Fibroblast of skin of abdomen (primary cell): ENCODE measurements at places on chromosomes 13 and 19.

DNA sequence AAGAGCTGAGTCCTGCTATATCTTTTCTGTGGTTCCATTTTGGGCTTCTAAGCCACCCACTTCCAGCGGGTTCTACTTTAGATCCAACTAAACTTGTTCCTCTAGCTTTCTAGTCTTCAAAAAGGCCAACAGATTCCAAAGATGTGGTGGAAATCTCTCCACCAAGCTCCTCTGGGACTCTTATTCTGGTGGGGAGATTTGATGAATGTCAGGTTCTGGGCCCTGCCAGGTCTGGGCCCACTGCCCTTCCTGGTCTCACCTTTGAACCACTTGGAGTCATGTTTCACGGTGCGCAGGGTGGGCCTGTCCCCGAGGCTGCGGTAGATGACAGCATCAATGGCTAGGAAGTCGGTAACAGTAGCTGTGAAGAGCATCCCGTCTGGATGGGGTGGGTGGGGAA is 4.8 kb downstream of the SEMA6B start:
- DNase-seq, result no peak

DNA sequence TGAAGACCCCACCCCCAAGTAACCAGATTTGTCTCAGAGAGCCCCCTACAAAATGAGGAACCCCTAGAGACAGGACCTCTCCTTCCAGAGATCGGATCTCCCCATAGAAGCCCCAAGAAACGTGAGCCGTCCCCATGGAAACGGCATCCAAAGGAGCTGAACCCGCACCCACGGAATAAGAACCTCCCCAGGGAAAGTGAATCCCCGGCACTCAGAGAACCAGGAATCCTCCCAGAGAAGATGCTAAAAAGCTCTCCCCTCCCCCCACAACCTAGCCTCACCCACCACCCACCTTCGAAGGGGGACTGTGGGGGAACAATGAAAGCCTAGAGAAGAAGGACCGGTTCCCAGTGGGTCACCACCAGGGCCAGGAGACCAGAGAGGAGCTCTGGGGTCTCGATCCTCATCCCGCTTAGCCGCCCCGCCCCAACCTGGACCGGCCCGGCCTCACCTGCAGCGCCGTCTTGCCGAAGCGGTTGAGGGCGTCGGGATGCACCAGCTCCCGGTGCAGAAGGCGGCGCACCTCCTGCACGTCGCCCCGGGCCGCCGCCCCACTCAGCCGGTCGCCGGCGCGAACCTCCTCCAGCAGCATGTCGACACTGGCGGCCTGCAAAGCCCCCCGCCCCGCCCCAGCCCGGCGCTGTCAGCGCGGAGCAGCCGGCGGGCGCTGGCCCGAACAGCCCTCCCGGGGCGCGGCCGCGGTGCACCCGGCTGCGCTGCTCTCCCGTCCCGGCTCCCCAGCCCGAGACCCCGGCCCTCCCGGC is 535 bp downstream of the CDKN2D start:
- DNase-seq, result no peak

DNA sequence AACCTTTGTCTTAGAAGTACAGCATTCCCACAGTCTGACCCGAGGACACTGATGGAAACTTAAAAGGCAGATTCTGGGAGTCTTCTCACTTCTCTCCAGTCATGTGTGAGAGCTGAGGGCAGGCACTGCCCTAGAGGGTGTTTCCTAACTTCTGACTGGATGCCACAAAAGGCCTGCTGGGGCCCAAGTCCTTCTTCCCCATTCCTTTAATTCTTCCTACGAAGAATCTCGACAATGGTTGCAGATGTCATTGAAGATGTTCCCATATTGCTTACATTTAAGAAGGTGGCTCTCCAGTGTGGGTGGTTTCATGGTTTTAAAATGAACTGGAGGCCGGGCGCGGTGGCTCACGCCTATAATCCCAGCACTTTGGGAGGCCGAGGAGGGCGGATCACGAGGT is 27.4 kb upstream of the ZNF564 start:
- DNase-seq, result no peak

- DNase-seq, result no peak
These were observed 23.2 kb upstream of the GTF3A start for GRCh38 chr13:27401210-27401609.

DNA sequence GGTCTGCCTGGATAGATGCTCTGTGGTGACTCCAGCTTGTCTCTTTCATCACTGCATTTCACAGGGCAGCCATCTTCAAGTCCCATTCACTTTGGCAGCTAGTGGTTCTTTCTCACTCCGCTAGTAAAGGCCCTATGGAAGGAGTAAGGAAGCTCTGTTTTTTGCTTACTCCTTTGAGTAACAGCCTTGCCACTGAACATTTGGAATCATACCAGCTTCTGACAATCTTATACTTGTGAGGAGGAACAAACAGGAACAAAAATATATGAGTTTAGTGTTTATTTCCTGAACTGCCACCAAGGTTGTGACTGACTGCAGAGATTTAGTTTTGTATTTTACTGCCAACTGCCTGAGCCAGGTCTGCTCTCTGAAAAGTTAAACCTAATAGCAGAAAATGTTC is 38.7 kb downstream of the KCTD4 start:
- DNase-seq, result no peak

- peak; percentile 76 for DNase-seq
These were observed 589 bp downstream of the ZBTB45 start for GRCh38 chr19:58519087-58519354.

- DNase-seq, result peak; percentile 100
These were observed 89.9 kb downstream of the COL4A2 start for GRCh38 chr13:110396913-110397381.

- DNase-seq, result peak; percentile 82
These were observed 549.0 kb downstream of the GPC6 start for GRCh38 chr13:93775507-93776108.

- peak; percentile 92 for DNase-seq
These were observed 52.9 kb downstream of the MBNL2 start for GRCh38 chr13:97274829-97275649.

- DNase-seq, result no peak
These were observed 6.1 kb downstream of the SH2D3A start for GRCh38 chr19:6761053-6761676.

DNA sequence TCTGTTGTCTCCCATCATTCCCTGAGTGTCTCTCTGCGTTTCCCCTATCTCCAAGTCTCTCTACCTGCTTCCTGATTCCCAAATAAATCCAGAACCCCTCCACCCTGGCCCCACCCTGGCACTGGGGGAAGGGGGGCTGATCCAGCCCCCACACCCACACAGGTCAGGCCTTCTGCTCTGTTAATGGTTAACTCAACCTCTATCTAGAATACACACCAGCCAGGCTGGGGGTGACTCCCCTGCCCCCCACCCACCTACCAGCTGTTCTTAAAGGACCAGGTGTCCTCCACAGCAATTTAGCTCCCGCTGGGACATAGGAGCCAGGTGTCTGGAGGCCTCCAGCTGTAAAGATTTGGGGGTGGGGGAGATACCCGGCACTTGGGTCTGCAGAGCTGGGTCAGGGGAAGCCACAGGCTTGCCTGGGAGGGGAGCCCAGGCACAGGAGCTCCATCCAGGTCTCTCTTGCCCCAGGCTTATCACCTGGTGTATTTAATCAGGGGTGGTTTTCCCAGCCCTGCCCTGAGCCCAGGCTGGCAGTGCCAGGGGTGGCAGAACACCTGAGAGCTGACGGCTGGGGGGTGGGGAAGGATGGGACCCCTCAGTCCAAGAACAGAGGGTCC is 3.9 kb downstream of the IRF2BP1 start:
- no peak for DNase-seq

- DNase-seq, result no peak
These were observed 153.0 kb downstream of the RFC3 start for GRCh38 chr13:33970746-33971561.

GRCh38 chr13:99426426-99426825 is 74.8 kb upstream of the TM9SF2 start:
- DNase-seq, result no peak

GRCh38 chr13:93409816-93410215 is 183.2 kb downstream of the GPC6 start:
- DNase-seq, result no peak

DNA sequence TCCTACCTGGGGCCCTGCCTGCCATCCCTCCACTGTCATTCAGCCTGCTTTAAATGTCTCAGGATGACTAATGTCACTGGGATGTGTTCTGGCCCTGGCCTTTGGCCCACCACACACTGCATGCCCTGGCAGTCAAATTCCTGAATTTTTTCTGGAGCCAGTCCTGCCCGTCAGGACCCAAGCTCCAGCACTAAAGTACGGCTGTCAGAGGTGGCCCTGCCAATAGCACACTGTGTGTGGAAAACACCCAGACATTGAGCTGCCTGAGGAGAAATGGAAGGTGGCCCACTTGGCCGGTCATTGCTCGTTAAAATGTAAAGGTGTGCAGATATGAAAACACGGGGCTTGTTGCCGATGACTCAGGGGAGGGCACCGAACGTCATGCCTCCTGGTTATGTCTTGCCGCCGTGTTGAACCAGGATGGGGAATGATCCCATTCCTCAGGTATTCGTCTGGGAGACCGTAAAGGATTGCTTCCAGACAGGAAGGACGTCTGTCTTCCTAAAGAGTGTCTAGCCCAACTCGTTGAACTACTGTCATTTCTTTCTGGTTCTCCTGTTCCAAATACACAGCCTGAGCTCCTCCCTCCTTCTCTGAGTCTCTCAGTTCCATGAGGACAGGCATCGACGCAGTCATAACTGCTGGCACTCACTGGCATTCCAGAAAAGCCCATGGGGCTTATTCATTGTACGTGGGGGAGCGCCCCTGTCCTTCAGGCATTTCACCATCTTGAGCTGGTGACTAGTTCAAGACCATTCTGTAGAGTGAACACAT is 40.6 kb downstream of the COL4A2 start:
- peak; percentile 89 for DNase-seq

DNA sequence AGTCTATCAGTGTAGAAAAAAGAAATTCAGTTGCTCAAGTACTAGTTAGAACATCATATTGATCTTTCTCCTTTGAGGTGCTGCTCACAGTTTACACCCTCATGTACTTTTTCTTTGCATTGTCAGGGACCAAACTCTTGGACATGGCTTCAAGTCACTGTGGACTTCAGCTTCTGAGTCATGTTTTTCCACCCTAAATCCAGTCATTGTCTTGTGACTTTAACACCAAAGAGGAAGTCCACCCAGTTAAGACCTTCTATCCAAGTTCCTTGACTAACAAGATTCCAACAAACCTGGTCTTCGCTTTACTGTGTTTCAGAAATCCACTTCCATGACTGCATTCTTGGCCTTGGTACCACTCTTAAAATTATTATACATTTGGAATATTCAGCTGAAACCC is 206.7 kb upstream of the ARGLU1 start:
- DNase-seq, result no peak

DNA sequence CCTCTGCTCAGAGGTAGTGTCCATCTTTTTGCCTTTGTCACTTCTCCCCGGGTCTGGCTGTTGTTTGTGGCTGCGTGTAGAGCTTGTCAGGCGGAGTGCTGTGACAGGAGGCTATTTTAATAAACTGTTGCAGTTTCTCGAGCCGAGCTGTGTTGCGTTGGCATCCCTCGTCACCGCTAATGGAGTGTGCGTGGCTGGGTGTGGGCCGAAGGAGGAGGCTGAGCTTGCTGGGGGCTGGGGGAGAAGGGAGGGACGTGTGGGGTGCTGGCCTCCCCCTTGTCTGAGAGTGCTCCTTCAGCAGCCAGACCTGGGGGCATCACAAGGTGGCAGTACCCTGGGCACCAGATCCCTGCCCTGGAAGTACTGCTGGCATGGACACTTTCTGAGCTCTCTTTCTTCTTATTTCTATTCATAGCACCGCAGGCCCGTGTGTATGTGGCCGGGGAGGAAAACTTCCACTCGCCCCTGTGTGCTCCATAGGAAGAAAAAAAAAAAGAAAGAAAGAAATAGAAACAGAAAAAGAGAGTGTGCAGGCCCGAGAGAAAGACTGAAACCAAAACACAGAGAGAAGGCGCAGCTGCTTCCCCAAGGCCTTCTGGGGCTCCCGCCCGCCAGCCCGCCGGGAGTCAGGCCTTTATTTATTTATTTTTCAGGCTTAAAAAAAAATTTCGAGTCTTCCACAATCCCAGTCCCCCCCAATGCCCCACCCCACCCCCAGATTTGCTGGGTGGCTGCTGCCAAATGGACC is 27.0 kb downstream of the NFIX start:
- peak; percentile 44 for DNase-seq

DNA sequence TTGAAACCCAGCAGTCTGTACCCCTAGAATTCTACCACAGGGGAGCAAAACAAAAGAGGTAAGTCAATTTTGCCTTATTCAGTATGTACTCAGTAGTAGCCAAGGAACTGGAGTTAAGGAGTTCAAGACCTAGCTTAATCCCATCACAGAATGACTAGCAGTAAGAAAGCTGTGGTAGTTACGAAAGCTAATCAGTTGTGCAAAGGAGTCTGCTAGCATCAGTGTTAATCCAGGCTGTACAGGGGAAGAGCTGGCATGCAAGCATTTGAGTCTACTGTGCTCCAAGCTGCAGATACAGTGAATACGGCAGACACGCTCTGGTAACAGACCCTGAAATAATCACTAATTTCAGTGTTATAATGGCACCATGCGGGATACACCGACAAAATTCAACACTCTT is 4.7 kb downstream of the DNMT1 start:
- no peak for DNase-seq

DNA sequence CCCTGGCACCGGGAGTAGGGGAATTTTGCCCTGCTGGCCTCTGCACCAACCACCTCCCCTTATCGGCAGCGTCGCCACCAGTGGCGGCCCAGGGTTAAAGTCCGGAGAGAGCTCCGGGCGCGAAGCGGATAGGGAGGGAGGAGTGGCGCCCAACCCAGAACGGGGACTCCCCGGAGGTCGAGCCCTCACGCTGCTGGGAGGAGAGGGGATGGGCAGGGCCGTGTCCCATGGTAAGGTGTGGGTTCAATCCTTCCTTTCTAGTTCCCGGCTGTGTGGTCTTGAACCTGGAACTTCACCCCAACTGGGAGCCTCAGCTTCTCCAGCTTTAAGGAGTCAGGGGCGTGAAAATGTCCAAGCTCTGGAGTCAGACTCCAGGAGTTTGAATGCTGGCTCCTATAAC is 23.3 kb upstream of the BCL3 start:
- DNase-seq, result no peak

DNA sequence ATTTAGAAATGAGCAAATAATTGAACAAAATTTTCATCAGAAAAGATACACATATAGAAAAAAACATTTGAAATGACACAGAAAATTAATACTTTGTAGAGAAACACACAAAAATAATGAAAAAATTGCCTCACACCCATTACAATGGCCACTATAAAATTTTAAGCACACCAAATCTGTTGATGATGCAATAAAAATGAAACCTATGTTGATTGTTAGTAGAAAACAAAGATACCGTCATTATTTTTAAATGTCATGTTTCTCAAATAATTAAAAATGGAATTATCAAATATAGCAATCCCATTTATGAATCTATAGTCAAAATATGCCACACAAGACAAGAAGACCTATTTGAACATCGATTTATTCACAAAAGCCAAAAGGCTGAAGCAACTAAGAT is 90.5 kb downstream of the ZNF708 start:
- DNase-seq, result no peak
